ENCODE measurements at places on chromosomes 1 and 21. TPM values are rescaled to one million over a fixed set of nuclear protein-coding genes. Genes with fewer than 3 reads are reported as not detected.

DNA sequence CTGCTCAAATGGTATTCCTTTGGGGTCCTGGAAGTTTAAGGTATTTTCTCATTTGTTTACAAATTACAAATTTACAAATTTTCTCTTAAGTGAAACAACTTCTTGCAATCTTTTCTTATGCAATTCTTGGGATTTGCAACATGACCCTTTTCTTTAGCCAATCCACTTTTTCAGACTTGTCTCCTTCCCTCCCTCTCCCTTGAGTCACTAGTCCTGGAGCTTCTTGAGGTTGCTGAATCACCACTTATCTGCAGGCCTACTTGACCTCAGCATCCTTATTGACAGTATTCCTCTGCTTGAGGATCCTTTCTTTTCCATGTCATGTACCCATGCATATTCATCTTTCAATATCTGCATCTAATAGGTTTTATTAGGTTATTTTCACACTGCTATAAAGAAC lies 302.8 kb upstream of the ADAMTS5 start:
- peaks cover 11% of the 10 kb centered on the region for H3K4me1 ChIP-seq
- no peaks in the 10 kb centered on the region for H3K27me3 ChIP-seq
- H3K36me3 ChIP-seq, result no peaks in the 10 kb centered on the region
- no peak overlapping the region for H3K27ac ChIP-seq
- H3K4me3 ChIP-seq, result no peak overlapping the region
- no peak for DNase-seq

DNA sequence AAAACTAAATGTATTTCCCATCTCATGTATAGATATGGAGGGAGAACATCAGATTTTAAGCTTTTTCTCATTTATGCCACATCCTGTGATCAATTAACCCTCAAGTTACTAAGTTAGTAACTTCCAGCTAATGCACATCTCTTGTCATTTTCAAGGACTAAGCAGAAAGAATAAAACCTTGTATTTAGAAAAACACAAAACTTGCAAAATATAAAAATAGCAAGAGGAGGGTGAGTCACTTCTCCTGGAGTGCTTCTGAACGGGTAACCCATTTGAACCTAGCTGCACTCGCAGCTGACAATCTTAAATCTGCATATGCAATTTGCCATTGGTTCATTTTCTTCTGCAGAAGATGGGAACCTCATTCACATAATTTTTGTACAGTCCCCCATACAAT lies 500.5 kb downstream of the SETD4 start:
- H3K27me3 ChIP-seq, result no peaks in the 10 kb centered on the region
- H3K4me3 ChIP-seq, result no peak overlapping the region
- H3K36me3 ChIP-seq, result no peaks in the 10 kb centered on the region
- DNase-seq, result no peak
- H3K4me1 ChIP-seq, result no peaks in the 10 kb centered on the region

Gene EPHX1
- 83.1 TPM for polyA plus RNA-seq

- H3K36me3 ChIP-seq, result no peaks in the 10 kb centered on the region
- H3K27ac ChIP-seq, result peak overlapping the region; percentile 54
- H3K4me1 ChIP-seq, result no peaks in the 10 kb centered on the region
These were observed 166.8 kb downstream of the HIVEP3 start for GRCh38 chr1:41751804-41752513.

Gene HNRNPCL4
- polyA plus RNA-seq, result not detected

DNA sequence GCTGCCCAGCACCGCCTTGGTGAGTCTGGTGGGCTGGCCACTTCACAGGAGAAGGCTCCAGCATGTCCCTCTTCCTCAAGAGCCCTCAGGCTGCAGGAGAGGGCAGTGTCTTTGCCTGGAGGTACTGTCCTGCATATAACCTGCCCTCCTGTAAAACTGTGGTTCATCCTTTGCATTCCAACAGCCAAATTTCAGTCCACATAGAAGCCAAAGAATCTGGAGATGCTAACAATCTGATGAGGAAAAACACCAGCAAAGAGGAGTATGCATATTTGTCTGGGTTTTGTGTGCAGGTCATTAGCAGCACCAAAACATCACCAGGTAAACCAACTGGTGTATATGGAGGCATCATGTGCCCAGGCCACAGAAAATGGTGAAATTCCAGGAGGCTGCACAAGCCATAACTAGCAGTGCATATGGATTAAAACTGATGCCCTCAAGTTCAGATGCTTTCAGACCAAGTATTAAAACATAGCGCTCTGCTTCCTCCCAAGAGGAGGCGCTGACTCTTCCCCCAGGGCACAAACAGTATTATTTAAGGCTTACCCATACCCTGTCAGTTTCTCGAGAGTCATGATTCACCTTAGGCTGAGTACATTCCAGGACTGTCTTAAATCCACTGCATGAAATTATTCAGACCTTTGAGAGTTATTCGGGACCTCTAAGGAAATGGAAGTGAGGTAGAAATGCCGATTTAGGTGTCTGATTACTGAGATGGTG lies 150.5 kb upstream of the COA6 start:
- no peaks in the 10 kb centered on the region for H3K4me1 ChIP-seq
- no peak overlapping the region for H3K4me3 ChIP-seq
- H3K27ac ChIP-seq, result no peak overlapping the region

Gene OVAAL
- polyA plus RNA-seq, result not detected

DNA sequence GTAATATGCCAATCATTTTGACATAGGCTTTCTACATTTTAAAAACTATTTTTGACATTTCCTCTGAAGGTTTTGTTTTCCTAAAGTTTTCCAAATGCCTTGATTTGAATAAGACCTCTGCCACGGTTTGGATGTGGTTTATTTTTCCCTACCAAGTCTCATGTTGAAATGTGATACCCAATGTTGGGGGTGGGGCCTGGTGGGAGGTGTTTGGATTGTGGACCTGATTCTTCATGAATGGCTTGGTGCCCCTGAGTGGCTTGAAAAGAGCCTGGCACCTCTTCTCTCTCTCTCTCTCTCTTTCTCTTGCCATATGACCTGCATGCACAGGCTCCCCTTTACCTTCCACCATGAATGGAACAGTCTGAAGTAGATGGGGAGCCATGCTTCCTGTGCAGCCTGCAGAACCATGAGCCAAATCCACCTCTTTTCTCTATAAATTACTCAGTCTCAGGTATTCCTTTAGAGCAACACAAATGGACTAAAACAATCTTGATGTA lies 14.8 kb downstream of the MMEL1 start:
- H3K27ac ChIP-seq, result no peak overlapping the region
- H3K36me3 ChIP-seq, result no peaks in the 10 kb centered on the region
- H3K4me1 ChIP-seq, result no peaks in the 10 kb centered on the region
- H3K27me3 ChIP-seq, result no peaks in the 10 kb centered on the region

DNA sequence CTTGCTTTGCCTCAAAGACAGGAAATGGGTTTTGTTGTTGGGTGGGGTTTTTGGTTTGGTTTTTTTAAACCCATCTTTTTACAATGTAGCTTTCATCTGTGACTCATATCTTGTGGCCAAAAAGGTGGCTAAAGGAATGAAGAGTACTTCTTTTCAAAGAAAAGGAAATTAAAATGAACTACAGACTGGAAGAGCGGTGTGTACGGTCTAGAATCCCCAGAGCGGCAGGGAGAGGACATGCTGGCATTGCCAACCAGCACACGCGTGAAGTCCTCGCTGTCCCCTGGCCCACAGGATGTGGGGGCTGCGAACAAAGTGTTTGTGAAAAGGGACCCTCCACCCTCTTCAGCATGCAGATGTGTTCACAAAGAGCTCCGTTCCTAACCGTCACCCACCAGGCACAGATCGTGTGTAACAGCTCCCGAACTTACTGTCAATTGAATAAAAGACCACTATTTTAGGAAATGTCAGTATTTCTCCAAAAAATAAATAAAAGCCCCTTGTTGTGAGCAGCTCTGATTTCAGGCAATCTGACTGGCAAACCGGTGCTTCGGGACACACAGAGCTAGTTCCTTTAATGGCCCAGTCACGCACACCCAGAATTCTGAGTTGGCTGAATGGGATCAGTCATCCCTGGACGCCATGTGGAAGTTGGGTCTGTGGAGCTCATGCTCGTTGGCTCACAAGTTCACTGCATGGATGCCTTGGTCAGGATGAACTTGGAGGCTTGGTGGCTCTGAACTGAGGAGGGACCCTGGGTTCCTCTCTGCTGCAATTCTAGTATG lies 602.9 kb downstream of the NPHP4 start:
- peaks cover 32% of the 10 kb centered on the region for H3K27me3 ChIP-seq
- no peak overlapping the region for H3K4me3 ChIP-seq
- no peaks in the 10 kb centered on the region for H3K4me1 ChIP-seq
- H3K27ac ChIP-seq, result no peak overlapping the region

DNA sequence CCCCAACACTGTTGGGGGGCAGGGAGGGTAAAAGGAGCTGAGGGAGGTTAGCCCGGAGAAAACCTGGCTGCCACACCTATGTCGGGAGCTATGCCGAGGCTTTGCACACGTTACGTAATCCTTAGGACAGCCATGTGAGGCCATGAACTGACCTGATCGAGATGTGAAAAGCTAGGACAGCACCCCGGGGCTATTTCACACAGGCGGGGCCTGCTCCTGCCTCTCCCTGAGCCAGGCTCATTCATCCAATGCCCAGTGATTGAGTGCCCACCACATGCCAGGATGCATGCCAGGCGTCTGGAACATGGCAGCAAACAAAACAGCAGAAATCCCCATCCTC lies 30.2 kb downstream of the LDLRAP1 start:
- H3K4me3 ChIP-seq, result no peak overlapping the region
- H3K4me1 ChIP-seq, result no peaks in the 10 kb centered on the region
- H3K27me3 ChIP-seq, result no peaks in the 10 kb centered on the region
- H3K27ac ChIP-seq, result no peak overlapping the region

DNA sequence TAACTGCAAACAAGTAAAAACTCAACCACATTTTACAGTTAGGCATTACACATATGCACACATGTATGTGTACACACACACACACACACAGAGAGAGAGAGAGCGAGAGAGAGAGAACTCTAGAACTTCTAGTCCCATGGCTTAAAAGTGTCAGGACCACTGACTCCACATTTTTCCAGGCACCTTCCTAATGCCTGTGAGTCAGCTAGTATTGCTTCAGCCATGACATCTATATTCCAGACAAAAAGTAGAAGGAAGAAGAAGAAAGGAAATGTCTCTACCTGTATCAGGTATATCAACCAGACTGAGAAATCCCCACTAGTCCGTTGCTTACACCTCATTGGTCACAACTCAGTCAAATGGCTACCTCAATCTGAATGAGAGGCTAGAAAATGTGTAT lies 31.9 kb upstream of the TACSTD2 start:
- DNase-seq, result no peak
- no peaks in the 10 kb centered on the region for H3K27me3 ChIP-seq
- H3K36me3 ChIP-seq, result no peaks in the 10 kb centered on the region
- H3K4me3 ChIP-seq, result no peak overlapping the region

GRCh38 chr1:201169203-201169602 lies 14.9 kb upstream of the TMEM9 start:
- H3K36me3 ChIP-seq, result no peaks in the 10 kb centered on the region
- H3K4me3 ChIP-seq, result no peak overlapping the region
- no peaks in the 10 kb centered on the region for H3K4me1 ChIP-seq
- no peaks in the 10 kb centered on the region for H3K27me3 ChIP-seq
- DNase-seq, result no peak
- no peak overlapping the region for H3K27ac ChIP-seq

Gene LAMC1
- 69.2 TPM for polyA plus RNA-seq

Gene NTRK1
- polyA plus RNA-seq, result 0.15 TPM

GRCh38 chr1:208413006-208413405 lies 168.8 kb upstream of the PLXNA2 start:
- H3K36me3 ChIP-seq, result no peaks in the 10 kb centered on the region
- DNase-seq, result no peak
- no peaks in the 10 kb centered on the region for H3K4me1 ChIP-seq
- no peaks in the 10 kb centered on the region for H3K27me3 ChIP-seq
- H3K4me3 ChIP-seq, result no peak overlapping the region
- no peak overlapping the region for H3K27ac ChIP-seq

- H3K27ac ChIP-seq, result no peak overlapping the region
- no peak overlapping the region for H3K4me3 ChIP-seq
- DNase-seq, result no peak
- H3K27me3 ChIP-seq, result no peaks in the 10 kb centered on the region
- H3K36me3 ChIP-seq, result peaks cover 3% of the 10 kb centered on the region
These were observed 45.7 kb downstream of the MTF2 start for GRCh38 chr1:93124556-93125355.

DNA sequence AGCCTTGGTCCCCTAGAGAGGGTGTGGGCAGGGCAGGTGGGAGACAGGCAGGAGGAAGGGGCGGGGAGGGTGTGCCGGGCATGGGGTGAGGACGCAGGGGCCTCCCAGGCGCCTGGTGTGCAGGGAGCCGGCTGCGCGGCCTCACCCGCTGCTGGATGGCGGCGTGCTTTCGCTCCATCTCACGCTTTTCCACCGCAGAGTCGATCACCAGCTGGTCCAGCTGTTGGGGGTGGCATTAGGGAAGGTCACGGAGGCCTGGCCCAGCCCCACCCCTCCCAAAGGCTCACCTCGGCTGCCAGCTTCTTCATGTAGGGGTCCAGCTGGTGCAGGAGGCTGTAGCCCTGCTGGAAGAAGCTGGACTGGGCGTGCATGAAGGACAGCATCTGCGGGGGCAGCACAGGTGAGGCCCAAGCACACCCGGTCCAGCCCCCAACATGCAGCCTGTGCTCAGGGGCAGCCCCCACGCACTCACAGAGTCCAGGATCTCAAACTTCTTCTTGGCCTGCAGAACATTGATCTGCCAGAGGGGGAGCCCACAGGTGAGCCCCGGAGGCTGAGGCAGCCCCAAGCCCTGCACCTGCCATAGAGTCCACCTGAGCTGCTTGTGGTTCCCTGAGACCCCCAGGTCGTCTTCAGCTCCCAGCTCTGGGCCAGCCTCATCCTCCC lies 7.9 kb downstream of the ACAP3 start:
- DNase-seq, result no peak
- H3K27ac ChIP-seq, result no peak overlapping the region
- H3K27me3 ChIP-seq, result no peaks in the 10 kb centered on the region
- peaks cover 9% of the 10 kb centered on the region for H3K4me1 ChIP-seq

GRCh38 chr1:31394584-31395193 lies 18.3 kb upstream of the SERINC2 start:
- H3K4me3 ChIP-seq, result no peak overlapping the region
- H3K36me3 ChIP-seq, result no peaks in the 10 kb centered on the region
- H3K27ac ChIP-seq, result no peak overlapping the region
- no peaks in the 10 kb centered on the region for H3K27me3 ChIP-seq

GRCh38 chr21:31279986-31280385 lies 64.1 kb downstream of the TIAM1 start:
- H3K4me3 ChIP-seq, result no peak overlapping the region
- no peaks in the 10 kb centered on the region for H3K36me3 ChIP-seq
- DNase-seq, result no peak
- no peak overlapping the region for H3K27ac ChIP-seq
- no peaks in the 10 kb centered on the region for H3K27me3 ChIP-seq

Gene DCDC2B
- 3.5 TPM for polyA plus RNA-seq

Gene TCHHL1
- polyA plus RNA-seq, result not detected

DNA sequence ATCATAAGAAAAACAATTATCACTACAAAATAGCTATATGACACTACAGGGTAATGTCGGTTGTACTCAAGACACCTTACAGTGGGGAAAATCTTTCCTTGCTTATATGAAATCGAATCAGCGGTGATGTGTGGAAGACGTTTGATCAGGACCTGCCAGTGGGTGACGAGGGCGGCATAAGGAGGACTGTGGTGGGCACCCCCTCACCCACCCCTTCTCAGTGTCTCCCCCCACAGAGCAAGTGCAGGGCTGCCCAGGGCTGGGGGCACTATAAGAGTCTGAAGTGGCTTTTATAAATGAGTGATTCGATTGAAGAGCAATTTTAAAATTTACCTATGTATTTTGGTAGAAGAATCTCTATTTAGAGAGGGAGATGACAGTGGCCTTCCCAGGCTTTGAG lies 35.8 kb downstream of the CRYAA start:
- no peaks in the 10 kb centered on the region for H3K4me1 ChIP-seq
- H3K4me3 ChIP-seq, result no peak overlapping the region
- H3K27ac ChIP-seq, result no peak overlapping the region

- H3K4me1 ChIP-seq, result no peaks in the 10 kb centered on the region
- H3K36me3 ChIP-seq, result peaks cover 23% of the 10 kb centered on the region
- H3K4me3 ChIP-seq, result peak overlapping the region; percentile 60
- H3K27ac ChIP-seq, result peak overlapping the region; percentile 97
These were observed 1.1 kb upstream of the LMO4 start for GRCh38 chr1:87327376-87328271.

Gene GJC2
- 1.5 TPM for polyA plus RNA-seq

Gene UBE4B
- polyA plus RNA-seq, result 9.9 TPM
